ENCODE measurements at places on chromosomes 1 and 21. TPM values are rescaled to one million over a fixed set of nuclear protein-coding genes. Genes with fewer than 3 reads are reported as not detected.

DNA sequence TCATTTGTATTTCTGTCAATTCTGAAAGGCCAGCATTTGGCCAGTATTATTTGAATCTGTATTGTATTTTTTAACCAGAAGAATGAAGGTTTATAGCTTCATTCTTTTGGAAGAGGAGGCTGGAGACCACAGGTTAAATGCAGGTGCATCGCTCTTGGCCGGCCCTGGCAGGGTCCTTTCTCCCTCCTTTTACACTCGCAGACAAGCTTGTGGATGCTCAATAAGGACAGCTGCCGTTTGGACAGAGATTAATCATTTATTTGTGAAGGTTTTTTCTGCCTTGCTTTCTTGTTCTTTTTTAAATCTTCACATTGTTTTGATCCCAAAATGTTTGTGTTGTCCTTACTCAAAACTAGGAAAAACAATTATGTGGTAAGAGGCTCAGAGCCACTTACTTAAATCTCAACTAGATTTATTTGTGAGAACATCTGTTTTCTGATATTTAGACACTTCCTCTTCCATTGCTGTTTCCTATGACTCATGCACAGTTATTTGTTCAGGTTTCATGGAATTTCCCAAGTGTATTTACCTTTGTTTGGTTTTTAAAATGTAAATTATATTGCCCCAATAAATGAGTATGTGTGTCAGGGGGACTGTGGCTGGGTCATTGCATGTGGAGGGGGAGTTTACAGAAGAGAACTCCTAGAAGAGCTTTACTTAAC, 46.7 kb upstream of the LAMC2 start:
- DNase-seq: no peak

- peak; percentile 85 for DNase-seq
These were observed at the start of the genes TAF5L and URB2 for GRCh38 chr1:229625915-229626831. TSS of gene TAF5L (minus strand) at chr1:229626122. CDS start at chr1:229614482, 11,640 bp downstream. TSS of gene URB2 (plus strand) at chr1:229626247. CDS start at chr1:229627634, 1,387 bp downstream.

GRCh38 chr1:43990271-43991199, 864 bp upstream of the CCDC24 start:
- DNase-seq: no peak

TNFAIP8L2 gene
- 1.6 TPM for polyA plus RNA-seq

- DNase-seq: no peak
These were observed 170.9 kb downstream of the ZBTB18 start for GRCh38 chr1:244221991-244222390.

DNA sequence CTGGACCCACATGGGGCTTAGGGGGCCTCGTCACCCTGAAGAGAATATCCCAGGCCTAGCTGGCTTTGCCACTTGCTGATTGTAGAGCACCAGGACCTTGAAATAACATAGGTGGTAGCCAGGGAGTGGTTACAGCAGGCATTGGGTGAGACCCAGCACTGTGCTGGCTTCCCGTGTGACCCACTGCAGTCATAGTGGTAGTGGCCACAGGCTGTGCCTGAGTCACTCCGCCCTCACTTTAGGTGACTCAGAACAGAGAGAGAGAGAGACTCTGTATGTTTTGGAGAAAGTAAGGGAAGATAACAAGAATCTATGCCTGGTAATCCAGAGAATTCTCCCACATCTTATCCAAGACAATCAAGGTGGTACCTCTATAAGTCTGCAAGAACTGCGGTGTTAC, 98.7 kb upstream of the LHX8 start:
- DNase-seq: no peak

DNA sequence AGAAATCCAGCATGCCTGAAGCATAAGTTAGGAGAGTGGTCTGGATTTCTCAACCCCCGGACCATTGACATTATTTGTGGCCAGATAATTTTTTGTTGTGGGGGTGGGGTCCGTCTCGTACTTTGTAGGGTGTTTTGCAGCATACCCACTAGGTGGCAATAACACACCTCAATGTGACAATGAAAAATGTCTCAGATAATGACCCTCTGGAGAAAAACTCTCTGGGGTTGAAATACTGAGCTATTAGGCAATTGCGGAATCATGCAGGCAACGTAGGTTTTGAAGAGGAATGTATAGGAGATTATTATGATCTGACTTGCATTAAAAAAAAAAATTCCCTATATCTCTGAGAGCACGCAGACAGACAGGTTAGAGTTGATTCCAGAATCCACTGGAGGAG, 25.3 kb upstream of the RRP15 start:
- DNase-seq: no peak

DNA sequence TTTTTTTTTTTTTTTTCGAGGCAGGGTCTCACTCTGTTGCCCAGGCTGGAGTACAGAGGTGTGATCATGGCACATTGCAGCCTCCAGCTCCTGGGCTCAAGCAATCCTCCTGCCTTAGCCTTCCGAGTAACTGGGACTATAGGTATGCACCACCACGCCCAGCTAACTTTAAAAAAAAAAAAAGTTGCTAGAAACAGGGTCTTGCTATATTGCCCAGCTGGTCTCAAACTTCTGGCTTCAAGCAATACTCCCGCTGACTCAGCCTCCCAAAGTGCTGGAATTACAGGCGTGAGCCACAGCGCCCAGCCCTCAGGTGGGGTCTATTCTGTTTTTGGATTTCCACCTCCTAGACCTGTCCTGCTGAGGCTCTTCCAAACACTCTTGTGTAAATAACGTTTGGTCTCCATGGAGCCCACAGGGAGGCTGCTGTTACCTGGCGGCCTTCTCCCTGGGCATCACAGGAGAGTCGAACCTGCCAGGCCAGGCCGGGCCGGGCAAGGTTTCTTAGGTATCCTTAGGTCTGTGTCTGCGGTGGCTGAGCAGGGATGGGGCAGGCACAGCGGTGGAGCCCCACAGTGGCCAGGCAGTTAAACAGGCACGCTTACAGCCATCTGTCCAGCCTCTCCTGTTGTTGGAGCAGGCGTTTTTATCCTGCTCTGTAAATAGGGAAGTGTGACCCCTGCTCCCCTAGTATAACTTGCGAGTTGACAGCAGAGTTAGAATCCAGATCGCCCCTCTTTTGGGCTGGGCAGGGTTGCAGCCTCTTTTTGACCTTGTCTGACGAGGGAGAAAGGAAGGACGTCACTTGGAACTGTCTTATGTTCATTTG, 18.8 kb downstream of the PLEKHM2 start:
- DNase-seq: no peak

DNA sequence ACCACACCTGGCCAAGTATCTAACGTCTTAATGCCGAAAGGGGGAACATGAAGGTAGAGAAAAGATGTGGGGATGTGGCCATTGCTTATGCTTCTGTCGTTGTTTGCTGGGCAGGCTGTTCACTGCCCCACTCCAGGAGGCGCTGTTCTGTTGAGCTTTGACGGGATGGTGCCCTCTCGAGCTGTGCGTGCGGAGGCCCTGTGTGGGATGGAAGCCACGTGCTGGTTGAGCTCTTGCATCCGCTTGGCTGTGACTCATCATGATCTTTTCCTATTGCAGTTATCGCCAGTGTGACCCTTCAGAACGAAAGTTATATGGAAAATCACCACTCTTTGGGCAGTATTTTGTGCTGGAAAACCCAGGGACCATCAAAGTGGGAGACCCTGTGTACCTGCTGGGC, 26.3 kb downstream of the MTARC1 start:
- DNase-seq: no peak

PTGER3 gene
- polyA plus RNA-seq: 43.8 TPM

KDF1 gene
- 7.5 TPM for polyA plus RNA-seq

DNA sequence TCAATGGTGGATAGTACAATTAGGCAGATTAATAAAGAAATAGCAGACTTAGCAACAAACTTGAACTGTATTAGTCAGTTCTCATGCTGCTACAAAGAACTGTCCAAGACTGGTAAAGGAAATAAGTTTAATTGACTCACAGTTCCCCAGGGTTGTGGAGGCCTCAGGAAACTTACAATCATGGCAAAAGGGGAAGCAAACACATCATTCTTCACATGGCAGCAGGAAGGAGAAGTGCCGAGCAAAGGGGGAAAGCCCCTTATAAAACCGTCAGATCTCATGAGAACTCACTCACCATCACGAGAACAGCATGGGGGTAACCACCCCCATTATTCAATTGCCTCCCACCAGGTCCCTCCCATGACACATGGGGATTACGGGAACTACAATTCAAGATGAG, 27.1 kb upstream of the PDE4B start:
- DNase-seq: no peak

LEMD1 gene
- polyA plus RNA-seq: 3.9 TPM

SPRR2B gene
- polyA plus RNA-seq: not detected

C1orf167 gene
- 0.42 TPM for polyA plus RNA-seq

DNA sequence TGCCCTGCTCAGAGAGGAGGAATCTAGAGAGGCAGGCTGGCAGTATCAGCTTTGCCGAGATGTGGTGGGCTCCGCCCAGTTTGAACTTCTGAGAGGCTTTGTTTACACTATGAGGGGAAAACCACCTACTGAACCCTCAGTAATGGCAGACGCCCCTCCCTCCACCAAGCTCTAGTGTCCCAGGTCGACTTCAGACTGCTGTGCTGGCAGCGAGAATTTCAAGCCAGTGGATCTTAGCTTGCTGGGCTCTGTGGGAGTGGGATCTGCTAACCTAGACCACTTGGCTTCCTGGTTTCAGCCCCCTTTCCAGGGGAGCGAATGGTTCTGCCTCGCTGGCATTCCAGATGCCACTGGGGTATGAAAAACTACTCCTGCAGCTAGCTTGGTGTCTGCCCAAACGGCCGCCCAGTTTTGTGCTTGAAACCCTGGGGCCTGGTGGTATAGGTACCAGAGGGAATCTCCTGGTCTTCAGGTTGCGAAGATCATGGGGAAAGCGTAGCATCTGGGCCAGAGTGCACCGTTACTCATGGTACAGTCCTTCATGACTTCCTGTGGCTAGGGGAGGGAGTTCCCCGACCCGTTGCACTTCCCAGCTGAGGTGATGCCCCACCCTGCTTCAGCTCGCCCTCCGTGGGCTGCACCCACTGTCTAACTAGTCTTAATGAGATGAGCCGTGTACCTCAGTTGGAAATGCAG, 43.6 kb downstream of the C21orf91 start:
- DNase-seq: no peak

- DNase-seq: no peak
These were observed 107.7 kb downstream of the ITSN1 start for GRCh38 chr21:33750017-33750416.

CFAP74 gene
- polyA plus RNA-seq: 0.76 TPM

FCRL1 gene
- 0.05 TPM for polyA plus RNA-seq

HSPA6 gene
- polyA plus RNA-seq: 0.35 TPM

- DNase-seq: no peak
These were observed 182.3 kb upstream of the GREM2 start for GRCh38 chr1:240794046-240794843.

GRCh38 chr1:243213045-243213787, 41.9 kb downstream of the CEP170 start:
- DNase-seq: no peak

- no peak for DNase-seq
These were observed 1.5 kb downstream of the GADD45A start for GRCh38 chr1:67686267-67687197.

DNA sequence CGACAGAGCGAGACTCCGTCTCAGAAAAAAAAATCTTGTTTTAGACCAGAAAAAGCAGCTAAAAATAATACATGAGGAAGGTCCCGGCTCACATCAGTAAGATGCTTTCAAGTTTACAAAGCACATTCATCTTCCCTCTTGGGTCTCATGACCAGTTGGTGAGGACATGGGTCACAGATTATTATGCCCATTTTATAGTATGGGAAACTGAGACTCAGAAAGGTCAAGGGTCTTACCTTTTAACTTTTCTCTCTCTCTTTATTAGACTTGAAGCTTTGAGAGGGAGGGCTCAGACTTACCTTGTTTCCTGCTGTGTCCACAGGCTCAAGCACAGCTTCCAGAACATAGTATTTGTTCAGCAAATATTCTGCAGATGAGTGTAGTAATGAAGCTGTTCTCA, 13.2 kb upstream of the RCC2 start:
- no peak for DNase-seq

GUCA2B gene
- not detected for polyA plus RNA-seq

UBE2U gene
- not detected for polyA plus RNA-seq

DNA sequence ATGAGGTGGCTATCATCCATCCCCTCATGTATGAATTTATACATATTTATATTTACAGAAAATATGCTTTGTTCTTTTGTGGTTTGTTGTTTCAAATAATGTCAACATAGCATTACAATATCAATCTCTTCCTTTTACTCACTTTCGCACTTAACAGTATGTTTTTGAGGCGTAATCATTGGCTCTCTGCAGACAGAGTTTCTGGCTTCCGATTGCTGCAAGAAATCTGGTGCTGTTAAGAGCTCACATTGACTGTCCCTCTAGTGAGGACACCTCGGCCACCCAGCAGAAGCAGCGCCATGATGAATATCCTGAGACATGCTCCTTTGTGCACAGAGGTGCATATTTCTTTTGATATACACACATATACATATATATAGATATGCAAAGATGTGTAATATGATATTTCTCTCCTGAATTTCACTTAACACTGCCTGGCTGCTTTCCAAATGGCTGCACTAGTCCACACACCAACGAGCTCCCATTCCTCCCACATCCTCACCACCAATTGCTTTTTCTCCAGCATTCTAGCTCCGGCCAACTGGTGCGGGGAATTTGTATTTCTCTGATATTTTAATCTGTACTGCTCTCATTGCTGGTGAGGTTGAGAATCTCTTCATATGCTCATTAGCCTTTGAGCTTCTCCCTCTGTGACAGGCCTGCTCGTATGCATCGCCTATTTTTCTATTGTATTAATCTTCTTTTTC, 248.4 kb downstream of the SIPA1L2 start:
- DNase-seq: no peak
